Ovary (tissue), 10 donors: ENCODE measurements at places on chromosomes 3 and 15. TPM values are rescaled to one million over a fixed set of nuclear protein-coding genes. Genes with fewer than 3 reads are reported as not detected.

Gene CTXN2
- not detected for total RNA-seq

Gene LRTM1
- not detected for total RNA-seq

Gene LCTL
- total RNA-seq = not detected

Gene CCDC39
- 0.86 TPM for total RNA-seq

Gene CLDN18
- total RNA-seq = 0.31 TPM

Gene ACP3
- total RNA-seq = 11.3 TPM

Gene GOLGA8F
- total RNA-seq = not detected

Gene IGSF10
- total RNA-seq = 59.5 TPM

Gene SOX14
- total RNA-seq = not detected

Gene GOLGA8S
- 0.65 TPM for total RNA-seq

Gene FETUB
- total RNA-seq = not detected

Gene PPP1R14D
- total RNA-seq = not detected

DNA sequence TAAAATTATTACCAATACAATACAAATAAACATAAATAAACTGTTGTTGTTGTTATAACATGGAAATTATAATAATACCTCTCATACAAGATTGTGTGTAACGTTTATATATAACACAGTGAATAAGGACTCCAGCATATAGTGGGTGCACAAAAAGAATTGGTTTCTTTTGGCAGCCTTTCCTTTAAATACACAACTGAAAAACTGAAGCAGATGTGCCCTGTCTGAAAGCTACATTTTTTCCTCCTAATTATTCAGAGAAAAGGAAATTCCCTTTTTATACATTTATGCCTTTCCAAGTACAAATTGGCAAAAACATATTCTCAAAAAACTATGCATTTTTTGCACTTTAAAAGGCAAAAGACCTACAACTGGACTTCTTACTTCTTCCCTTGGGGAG lies 928.9 kb upstream of the NR2F2 start:
- DNase-seq = no peak

GRCh38 chr3:29307295-29307694 lies 26.4 kb downstream of the RBMS3 start:
- no peak for DNase-seq

GRCh38 chr3:70829092-70829491 lies 516.7 kb upstream of the MDFIC2 start:
- DNase-seq = no peak

DNA sequence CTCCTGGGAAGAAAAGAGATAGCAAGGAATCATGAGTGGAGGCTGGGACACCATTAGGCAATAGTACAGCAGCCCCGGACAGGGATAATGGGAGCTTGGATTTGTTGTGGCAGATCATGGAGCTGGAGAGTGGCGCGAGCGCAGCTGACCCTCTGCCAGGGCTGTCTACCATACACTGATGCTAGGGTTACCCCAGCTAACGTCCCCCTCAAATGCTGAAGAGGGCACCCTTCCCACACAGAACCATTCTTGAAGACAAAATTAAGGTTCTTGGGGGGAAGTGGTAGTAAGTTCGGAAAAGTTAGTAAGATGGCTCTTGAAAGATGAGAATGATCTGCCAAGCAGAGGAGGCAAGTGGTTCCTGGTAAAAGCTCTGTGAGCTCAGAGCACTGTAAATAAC lies 61.1 kb downstream of the ST3GAL6 start:
- DNase-seq = no peak

DNA sequence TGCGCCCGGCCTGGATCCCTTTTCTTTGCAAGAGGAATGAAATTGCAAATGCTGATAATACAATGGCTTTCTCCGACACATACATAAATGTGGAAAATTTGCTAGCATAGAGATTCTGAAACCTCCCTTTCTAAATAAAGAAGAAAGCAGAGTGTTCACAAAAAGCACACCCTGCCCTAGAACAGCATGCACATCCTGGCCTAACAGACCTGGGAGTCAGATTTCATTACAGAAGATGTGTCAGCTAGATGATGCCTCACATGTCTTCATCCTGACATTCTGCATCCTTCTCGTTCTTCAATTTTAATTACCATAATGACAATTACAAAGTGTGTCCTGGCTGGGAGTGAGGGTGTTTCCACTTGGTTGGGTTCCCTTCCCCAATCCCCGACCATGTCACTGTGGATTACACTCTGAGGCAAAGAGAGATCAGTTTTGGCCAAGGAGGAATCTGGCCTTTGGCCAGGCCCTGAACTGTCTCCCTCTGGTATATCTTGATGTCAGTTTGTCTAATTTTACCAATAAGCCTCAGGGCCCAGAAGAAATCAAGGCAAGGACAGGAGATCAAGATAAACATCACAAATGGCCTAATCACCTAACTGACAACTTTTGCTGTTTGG lies 104.9 kb upstream of the SPATA12 start:
- DNase-seq = no peak

GRCh38 chr3:12222775-12223485 lies 64.2 kb upstream of the TIMP4 start:
- no peak for DNase-seq

- DNase-seq = no peak
These were observed 118.7 kb downstream of the TMEM266 start for GRCh38 chr15:76178296-76179000.

- DNase-seq = no peak
These were observed 44.5 kb upstream of the MCTP2 start for GRCh38 chr15:94186770-94187331.

DNA sequence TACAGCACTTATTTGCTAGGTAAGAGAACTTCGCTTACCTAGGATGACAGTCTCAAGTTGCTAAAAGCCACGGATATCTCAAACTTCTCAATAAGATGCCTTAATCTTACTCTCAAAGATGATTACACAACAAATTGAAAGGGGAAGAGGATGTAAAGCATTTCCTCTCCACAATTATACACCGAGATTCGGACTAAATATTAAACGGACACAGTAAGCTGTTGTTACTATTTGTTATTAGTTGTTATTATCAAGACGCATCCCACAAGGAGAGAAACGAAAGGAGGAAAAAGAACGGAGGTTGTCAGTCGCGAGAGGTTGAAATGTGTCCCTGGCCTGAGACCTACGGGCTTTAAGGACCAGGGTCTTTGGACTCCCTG lies 660 bp downstream of the ZNF106 start:
- no peak for DNase-seq

DNA sequence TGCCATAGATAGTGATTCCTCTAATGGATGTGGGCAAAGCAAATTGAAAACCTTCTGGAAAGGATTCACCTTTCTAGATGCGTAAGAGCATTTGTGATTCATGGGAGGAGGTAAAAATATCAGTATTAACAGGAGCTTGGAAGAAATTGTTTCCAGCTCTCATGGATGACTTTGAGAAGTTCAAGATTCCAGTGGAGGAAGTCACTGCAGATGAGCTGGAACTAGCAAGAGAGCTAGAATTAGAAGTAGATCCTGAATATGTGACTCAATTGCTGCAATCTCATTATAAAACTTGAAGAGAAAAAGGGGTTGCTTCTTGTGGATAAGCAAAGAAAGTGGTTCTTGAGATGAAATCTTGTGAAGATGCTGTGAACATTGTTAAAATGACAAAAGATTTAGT lies 88.0 kb upstream of the ACKR4 start:
- DNase-seq = no peak

GRCh38 chr15:80977627-80978036 lies 12.0 kb downstream of the MESD start:
- DNase-seq = no peak

- no peak for DNase-seq
These were observed 162.2 kb upstream of the SETMAR start for GRCh38 chr3:4140921-4141320.

- DNase-seq = no peak
These were observed 377.8 kb downstream of the KCNH8 start for GRCh38 chr3:19526071-19526470.

- DNase-seq = no peak
These were observed 277.6 kb upstream of the CFAP20DC start for GRCh38 chr3:59327376-59327808.

DNA sequence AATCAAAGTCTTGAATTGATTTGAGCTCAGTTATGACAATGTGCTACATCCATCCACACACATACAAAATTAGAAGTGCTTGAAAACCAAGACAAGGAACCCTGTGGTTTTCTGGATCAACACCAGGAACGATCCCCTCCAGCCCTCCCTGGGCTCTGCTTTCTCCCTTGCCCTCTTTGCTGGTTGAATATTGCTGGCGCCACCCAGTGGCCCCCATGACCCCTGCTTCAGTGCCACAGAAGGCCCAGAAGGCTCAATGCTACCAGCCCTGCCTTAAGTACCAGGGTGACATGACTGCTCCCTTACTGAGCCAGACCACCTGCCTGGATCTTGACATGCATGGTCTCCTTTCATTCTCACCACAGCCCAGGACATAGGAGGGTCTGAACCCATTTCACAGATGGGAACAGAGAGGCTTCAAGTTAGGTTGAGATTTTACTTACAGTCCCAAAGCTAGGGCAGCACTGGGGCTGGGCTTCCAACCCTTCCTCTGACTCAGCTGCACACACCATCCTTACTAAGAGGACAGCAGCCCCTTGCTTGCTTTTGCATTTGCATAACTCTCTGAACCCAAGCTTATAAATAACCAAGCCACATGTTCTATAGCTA lies 15.0 kb downstream of the IL12A start:
- DNase-seq = no peak

GRCh38 chr15:33028495-33028894 lies 166.0 kb downstream of the FMN1 start:
- DNase-seq = no peak

GRCh38 chr15:72271221-72271620 lies 1.1 kb downstream of the PARP6 start:
- no peak for DNase-seq

GRCh38 chr3:110664148-110664547 lies 407.5 kb upstream of the NECTIN3 start:
- DNase-seq = no peak

- DNase-seq = no peak
These were observed 218.3 kb downstream of the TUSC7 start for GRCh38 chr3:116927918-116928317.

DNA sequence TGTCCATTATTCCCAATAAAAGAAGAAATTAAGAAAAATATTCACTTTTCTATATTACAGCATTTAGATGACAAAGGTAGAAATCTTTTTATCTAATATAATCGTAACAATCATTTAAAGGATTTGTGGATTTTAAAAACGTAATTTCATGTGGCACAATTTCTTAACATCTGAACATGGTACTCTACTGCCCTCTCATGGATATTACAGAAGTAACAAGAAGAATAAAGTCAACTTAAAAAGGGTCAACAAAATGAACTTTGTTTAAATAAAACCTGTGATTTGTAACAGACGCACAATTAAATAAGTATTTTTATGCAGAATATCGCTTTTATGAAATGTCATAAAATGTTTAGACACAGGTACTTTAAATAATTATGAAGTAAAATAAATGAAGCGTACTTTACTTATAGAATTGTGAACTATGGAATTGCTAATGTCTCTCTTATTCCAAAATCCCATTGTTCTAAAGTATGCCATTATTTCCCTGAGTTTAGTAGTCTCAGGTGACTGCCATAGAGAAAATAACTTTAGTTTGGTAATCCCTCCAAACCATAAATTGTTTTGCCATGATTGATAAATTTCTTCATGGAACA lies 366.8 kb upstream of the ZNF385D start:
- DNase-seq = no peak

GRCh38 chr15:39506146-39506545 lies 74.7 kb upstream of the THBS1 start:
- DNase-seq = no peak

DNA sequence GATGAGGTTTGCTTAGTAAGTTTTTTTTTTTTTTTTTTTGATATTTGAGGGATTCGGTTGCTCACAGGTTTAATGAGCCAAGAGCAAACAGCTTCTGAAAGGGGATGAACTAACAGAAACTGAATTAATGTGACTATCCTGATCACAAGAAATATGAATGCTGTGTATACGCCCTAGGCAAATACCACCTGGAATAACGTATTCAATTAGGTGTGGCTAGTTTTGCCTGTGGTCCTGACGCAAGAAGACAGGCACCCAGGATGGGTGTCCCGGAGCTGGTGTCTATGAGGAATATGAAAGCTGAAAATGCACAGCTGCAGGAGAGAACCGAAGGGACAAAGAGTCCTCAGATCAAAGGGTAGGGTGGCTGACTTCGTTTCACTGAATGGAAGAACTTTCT lies 14.6 kb downstream of the LSG1 start:
- DNase-seq = no peak
